ENCODE measurements at places on chromosomes 12 and 14.
A peak's percentile ranks its signal among the peaks of the same experiment; 100 is the strongest.

DNA sequence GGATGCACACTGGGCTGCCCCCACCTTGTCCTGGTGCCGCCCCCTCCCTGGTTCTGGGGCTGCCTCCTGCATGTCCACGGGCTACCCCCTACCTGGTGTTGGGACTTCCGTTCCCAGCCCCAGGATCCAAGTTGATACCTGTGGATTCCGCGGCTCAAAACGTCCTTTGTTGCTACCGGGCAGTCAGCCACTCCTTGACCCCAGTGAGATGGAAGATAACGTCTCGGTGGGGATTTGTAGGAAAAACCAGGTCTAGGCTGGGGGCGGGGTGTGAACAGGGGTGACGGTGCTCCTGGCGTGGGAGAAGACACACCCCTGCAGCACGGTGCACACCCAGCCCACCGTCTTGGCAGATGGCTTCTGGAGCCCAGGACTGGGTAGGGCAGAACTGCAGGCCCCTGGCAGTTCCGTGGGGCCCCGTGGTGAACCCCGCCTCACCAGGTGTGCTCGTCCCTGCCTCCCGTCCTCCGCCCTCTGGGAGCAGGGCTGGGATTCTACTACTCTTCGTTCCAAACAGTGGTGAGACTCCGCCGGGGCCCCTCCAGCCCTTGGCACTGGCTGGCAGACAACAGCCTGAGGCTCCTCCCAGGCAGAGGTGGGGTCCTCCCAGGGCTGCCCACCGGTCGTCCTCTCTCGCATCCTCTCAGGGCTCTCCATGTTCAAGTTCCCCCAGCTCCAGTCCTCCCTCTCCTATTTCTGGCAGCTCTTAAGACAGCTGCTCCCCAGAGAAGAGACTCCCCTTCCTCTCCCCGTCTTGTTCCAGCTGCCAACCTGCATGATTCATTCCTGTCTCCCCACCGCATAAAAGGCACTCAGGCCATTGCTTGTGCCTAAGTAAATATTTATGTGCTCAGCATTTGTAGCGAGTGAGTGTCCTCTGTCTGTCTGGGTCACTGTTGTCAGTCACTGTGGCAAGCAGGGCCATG is 75.5 kb downstream of the FBXL14 start:
- DNase-seq: no peak

DNA sequence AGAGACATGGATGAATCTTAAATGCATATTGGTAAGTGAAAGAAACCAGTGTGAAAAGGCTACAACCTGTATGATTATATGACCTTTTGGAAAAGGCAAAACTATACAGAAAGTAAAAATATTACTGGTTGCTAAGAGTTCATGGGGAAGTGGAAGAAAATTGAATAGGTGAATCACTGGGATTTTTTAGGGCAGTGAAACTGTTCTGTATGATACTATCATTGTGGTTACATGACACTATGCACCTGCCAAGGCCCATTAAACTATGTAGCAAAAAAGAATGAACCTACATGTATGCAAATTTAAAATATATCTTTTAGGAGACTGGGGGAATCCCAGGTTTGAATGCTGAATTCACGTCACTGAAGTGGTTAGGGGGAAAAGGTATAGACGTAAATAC is 12.6 kb upstream of the OR8S1 start:
- DNase-seq: no peak

GRCh38 chr12:113676117-113676516 is 204.4 kb upstream of the LHX5 start:
- DNase-seq: no peak

DNA sequence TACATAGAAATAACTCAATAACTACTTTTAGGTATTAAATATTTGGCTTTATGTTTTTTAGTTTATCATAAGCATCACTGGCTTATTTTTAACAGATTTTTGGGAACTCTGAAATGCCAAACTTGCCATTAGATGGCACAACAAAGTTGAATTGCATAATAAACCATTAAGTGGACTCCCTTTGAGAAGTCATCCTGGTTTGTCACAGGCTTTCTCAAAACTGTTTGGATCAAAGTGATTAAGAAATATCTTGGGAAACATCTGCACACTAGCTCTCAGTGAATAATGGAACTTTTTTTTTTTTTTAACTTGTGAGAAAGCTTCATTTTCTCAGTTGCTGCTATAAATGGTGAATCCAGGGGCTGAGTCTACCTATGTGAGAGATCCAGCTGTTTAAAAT is 4.3 kb downstream of the SLC16A7 start:
- no peak for DNase-seq

DNA sequence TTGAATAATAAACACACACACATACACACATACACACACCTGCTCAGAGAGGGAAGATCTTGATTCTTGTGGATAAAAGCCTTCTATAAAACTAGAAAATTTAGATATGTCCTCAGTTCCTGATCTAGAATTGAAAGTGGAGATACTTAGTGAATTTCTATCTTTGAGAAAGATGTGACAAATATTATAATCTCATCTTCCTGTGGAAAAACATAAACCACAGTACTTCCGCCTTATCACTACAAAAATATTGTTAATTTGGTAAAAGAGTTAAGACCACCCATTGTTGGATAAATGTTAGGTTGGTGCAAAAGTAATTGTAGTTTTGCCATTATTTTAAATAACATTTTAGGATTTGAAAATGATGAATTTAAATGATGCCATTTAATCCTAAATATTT is at the start of gene KLRK1:
KLRK1 (minus strand) TSS at position 138 of the 400 bp plus-strand sequence. CDS start 1,231 bp downstream, outside the sequence.
- DNase-seq: no peak

DNA sequence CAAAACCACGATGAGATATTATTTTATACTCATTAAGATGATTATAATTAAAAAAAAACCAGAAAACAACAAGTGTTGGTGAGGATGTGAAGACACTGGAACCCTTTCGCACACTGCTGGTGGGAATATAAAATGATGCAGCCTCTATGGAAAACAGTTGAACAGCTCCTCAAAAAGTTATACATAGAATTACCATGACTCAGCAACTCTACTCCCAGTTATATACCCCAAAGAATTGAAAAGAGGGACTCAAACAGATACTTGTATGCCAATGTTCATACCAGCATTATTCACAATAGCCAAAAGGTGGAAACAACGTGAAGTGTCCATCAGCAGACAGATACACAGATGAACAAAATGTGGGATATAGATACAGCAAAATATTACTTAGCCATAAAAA is 53.1 kb downstream of the TAOK3 start:
- no peak for DNase-seq

DNA sequence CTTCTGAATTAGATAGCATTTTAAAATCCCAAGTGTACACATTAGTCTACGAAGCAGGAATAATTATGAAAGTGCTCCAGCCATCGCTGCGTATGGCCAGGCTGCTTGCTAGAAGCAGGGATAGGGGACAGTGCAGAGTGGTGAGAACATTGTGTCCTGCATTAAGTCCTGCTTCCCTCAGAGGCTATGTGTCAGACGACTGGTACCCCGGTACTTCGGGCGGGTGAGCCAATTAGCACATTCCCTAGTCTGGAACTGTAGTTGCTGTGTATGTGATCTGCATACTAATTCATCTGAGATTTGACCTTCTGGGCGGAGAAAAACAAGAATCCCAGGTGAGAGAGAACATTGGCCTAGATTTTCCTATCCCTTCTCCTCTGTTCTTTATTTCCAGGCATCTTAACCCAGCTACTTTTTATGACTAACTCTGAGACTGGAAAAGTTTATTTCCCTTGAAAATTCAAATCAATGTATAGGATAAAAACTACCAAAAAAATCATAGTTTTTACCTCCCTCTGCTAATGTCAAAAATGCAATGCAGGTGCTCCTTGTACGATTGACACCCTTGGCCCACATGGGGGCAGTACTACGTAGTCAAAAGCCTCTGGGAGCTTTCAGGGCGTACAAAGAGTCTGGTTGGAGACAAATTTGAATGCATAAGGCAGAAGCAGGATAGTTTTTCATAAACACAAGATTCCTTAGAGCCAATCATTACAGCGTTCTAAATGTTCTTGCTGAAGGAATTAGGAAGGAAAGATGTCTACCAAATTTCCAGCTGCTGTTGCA is 764.3 kb downstream of the NOVA1 start:
- DNase-seq: no peak

- DNase-seq: no peak
Observed at GRCh38 chr12:63985456-63985855, 141.0 kb downstream of the SRGAP1 start.

DNA sequence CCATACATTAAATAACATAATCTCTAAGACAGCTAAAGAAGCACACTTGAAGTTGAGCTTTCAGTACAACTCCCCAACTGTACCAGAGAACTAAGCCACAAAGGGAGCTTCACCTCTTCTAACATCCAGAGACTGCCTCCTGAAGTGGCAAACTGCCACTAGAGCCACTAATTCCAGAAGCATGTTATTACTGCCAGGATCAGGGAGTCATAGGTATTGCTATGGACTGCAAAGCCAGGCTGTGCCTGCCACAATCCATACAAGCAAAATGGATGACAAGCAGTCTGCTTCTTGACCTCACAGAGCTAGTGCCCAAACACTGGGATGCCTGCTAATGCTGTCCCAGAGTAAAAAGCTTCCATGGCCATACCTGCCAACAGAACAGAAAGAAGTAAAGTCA is 160.1 kb downstream of the STXBP6 start:
- no peak for DNase-seq

DNA sequence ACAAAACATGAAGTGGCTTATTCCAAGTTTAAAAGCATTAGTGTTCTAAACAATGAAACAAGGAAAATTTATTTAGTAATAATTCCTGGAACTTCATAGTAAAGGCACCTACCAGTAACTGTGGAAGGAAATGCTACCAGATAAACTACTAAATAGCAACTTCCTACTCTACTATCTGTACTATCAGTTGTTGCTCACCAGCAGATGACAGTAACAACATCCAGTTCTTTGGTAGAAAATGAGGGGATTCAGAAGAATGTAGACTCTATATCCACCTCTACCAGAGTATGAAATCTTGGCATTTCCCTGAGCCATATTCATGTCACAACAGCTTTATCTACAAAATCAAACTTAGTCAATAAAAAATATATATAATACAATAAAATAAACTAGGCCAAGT is 3.1 kb downstream of the ENTPD5 start:
- DNase-seq: no peak

- DNase-seq: peak; percentile 69
Observed at GRCh38 chr12:674272-674781, 11.1 kb upstream of the NINJ2 start.

GRCh38 chr14:85532374-85533022 is 2.6 kb downstream of the FLRT2 start:
- no peak for DNase-seq

Measured in activated CD4-positive, CD25-positive, alpha-beta regulatory T cell treated with anti-CD3 and anti-CD28 coated beads, Interleukin-2, amount 50 U/mL, for 72 hours (primary cell).